ENCODE measurements at places on chromosomes 4 and X. TPM values are rescaled to one million over a fixed set of nuclear protein-coding genes. Genes with fewer than 3 reads are reported as not detected.

The KIF4A gene
- 27.7 TPM for total RNA-seq

The GNRHR gene
- not detected for total RNA-seq

The NRK gene
- not detected for total RNA-seq

The IL1RAPL2 gene
- not detected for total RNA-seq

The GRID2 gene
- not detected for total RNA-seq

The F8A2 gene
- total RNA-seq: not detected

The MAGEB10 gene
- total RNA-seq: not detected

The ARFIP1 gene
- total RNA-seq: 12.9 TPM

All from A549 treated with ZK216348 at 1 μM for 4 hours (cell line).